Activated T-cell treated with anti-CD3 and anti-CD28 coated beads for 24 hours (primary cell): ENCODE measurements at places on chromosomes 4 and X.

- no peak for DNase-seq
These were observed 4.6 kb downstream of the RTL9 start for GRCh38 chrX:110363244-110363643.

- DNase-seq, result no peak
These were observed 93.4 kb upstream of the MCF2 start for GRCh38 chrX:139801397-139801813.

DNA sequence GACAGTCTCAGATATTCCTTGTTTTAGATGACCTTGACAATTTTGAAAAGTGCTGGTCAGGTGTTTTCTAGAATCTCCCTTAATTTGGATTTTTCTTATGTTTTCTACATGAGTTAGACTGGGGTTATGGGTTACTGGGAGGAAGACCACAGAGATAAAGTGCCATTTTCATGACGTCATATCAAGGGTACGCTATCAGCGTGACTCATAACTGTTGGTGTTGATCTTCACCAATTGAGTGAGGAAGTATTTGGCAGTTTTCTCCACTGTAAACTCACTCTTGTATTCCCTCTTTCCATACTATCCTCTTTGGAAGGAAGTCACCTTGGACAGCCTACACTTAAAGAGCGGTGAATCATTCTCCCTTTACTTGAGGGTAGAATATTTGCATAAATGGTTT, 56.9 kb downstream of the MAGEC1 start:
- DNase-seq, result no peak

- no peak for DNase-seq
These were observed 125.1 kb downstream of the MAML3 start for GRCh38 chr4:140028676-140029517.

DNA sequence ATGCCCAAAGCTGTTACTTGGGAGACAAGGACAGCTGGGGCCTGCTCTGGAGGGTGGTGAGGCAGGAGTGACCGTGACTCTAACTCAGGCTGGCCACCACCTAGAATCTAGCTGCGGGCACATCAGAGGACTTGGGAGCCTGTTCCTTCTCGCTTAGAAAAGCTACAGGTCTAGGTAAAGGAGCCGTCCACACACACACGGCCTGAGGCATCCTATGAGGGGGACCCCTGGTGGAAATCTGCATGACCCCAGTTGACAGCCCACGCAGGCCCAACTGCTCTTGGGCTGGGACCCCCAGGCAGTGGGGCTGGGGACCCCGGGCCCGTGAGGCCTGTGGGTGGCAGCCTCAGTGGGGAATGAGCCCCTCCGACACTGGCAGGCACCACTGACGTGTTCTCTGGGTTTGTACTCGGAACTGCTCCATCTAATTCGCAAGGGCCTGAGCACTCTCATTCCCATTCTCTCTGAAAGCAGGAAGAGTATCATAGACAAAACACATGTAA, 75.6 kb downstream of the ACOX3 start:
- DNase-seq, result no peak

DNA sequence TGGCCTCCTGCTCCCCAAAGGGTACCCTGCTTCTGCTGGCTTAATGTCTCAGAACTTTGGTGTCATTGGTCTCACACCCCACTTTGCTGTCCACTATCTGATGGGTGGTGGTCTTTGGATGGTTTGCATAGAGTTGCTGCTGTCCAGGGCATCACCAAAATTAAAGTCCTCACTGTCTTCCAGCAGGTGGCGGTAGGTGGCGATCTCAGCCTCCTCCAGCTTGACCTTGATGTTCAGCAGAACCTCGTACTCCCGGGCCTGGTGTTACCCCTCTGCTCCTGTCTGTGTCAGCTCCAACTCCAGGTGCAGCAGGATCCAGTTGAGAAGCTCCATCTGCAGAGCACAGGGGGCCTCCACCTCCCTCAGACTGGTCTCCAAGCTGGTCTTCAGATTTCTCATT, 1169.5 kb upstream of the PABPC4L start:
- no peak for DNase-seq

- no peak for DNase-seq
These were observed 7.2 kb downstream of the TIMM17B start for GRCh38 chrX:48890296-48890925.

- no peak for DNase-seq
These were observed 63.6 kb downstream of the HADH start for GRCh38 chr4:108053251-108053711.

GRCh38 chrX:110182865-110183264, 135.0 kb downstream of the AMMECR1 start:
- no peak for DNase-seq

- no peak for DNase-seq
These were observed 145.6 kb upstream of the PCDH18 start for GRCh38 chr4:137677863-137678262.

- no peak for DNase-seq
These were observed 1035.8 kb downstream of the ADGRL3 start for GRCh38 chr4:62235911-62236310.

DNA sequence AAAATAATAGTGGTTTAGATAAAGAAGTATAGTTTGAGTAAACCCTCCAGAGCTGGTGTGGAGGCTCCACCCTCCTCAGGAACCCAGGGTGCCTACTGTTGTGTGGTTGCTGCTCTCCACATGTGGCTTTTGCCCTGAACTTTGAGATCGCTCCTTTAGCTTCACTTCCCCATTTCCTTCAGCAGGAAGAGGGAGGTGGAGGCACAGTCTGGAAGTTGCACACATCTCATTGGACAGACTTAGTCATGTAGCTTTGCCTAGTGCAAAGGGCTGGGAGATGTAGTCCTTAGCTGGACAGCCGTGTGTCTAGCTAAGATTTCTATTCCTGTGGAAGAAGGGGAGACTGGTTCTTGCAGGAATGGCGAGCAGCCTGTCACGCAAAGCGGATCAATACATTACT, 37.9 kb downstream of the RGS12 start:
- no peak for DNase-seq

DNA sequence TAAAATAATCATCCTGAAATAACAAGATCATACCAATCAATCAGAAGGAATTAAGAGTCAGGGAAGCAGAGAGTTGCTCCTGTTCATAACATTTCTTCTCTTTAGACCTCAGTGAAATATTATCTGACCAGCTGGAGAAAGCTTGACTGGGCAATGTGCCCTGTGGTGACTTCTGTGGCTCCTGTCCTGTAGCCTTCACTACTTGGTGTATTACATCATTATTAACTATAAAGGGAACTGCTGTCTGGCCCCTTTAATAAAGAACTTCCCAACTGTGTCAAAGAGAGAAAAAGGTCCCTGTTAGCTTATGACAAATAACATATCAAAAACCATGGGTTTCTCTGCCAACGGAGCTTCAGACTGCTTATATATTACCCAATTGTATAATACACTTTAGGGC, 18.0 kb downstream of the OPHN1 start:
- DNase-seq, result no peak

DNA sequence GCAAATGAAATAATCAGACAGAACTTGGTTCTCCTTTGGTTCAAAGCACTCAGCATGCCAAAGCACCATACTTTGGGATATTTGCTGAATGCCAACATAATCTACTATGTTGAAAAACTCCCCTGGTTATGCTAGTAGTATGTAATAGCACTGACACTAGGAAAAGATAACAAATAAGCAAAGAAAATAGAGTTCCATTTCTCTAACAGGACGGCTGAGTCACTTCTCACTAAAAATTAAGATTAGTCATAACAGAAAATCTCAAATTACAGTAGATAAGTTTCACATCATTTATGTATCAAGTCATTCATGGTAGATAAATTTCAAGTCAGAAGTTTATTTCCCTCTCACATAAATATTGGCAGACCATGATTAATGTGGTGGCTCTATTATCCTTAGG, 17.9 kb downstream of the PDHA2 start:
- no peak for DNase-seq

GRCh38 chr4:152106113-152106763, 345.4 kb upstream of the GATB start:
- no peak for DNase-seq
